Activated CD8-positive, alpha-beta T cell treated with anti-CD3 and anti-CD28 coated beads, Interleukin-2, amount 10 ng/mL, durations not matched to agents 7 days and 5 days (primary cell): ENCODE measurements at places on chromosomes 6 and 20. TPM values are rescaled to one million over a fixed set of nuclear protein-coding genes. Genes with fewer than 3 reads are reported as not detected.

DNA sequence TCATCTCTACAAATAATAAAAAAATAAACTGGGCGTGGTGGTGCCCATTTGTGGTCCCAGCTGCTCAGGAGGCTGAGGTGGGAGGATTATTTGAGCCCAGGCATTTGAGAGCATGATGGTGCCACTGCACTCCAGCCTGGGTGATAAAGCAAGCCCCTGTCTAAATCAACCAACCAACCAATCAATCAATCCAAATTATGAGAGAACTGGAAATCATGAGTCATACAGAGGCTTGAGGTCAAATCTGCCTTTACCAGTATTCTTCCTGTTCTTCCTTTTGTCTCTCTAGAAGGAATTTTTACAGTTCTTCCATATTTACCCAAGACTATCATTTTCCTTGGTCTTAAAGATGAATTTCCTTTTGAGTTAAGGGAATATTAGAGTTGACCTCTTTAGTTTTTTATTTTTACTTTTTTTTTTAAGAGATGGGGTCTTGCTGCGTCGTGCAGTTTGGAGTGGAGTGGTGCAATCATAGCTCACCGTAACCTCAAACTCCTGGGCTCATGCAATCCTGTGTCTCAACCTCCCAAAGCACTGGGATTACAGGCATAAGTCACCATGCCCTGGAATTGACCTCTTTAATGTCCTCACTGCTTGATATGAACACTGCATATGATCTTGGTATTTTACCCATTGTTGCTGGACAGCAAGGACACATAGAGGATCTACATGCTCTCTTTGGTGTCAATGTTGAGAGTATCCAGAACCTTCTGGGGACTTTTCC is 44.1 kb upstream of the TXNDC5 start:
- H3K27ac ChIP-seq = no peak overlapping the region
- no peaks in the 10 kb centered on the region for H3K27me3 ChIP-seq
- no peaks in the 10 kb centered on the region for H3K36me3 ChIP-seq

PXMP4 gene
- 17.7 TPM for total RNA-seq

RAB32 gene
- 0.21 TPM for total RNA-seq

PRDM13 gene
- not detected for total RNA-seq

- peaks cover 7% of the 10 kb centered on the region for H3K4me1 ChIP-seq
- DNase-seq = no peak
- H3K36me3 ChIP-seq = peaks cover 3% of the 10 kb centered on the region
- no peak overlapping the region for H3K4me3 ChIP-seq
- H3K27ac ChIP-seq = no peak overlapping the region
Measured at GRCh38 chr6:34277763-34278112, 28.9 kb upstream of the SMIM29 start.

DNA sequence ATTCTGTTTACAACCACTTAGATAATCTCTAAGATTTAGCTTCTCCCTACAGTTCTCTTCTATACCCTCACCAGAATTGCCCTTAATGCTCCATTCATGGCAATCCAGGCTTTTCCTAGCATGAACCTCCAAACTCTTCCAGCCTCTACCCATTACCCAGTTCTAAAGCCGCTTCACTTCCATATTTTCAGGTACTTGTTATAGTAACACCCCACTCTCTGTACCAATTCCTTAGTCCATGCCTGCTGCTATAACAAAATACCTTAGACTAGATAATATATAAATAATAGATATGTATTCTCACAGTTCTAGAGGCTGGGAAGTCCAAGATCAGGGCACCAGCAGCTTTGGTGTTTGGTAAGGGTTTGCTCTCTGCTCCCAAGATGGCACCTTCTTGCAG is 16.5 kb upstream of the TRERF1 start:
- H3K4me3 ChIP-seq = no peak overlapping the region
- no peak for DNase-seq
- peaks cover 7% of the 10 kb centered on the region for H3K27me3 ChIP-seq
- H3K36me3 ChIP-seq = peaks cover 2% of the 10 kb centered on the region

- peaks cover 2% of the 10 kb centered on the region for H3K36me3 ChIP-seq
- H3K4me3 ChIP-seq = no peak overlapping the region
- no peak overlapping the region for H3K27ac ChIP-seq
Measured at GRCh38 chr6:2118136-2118535, 127.3 kb downstream of the GMDS start.
